ENCODE measurements at places on chromosomes 2 and 18.

DNA sequence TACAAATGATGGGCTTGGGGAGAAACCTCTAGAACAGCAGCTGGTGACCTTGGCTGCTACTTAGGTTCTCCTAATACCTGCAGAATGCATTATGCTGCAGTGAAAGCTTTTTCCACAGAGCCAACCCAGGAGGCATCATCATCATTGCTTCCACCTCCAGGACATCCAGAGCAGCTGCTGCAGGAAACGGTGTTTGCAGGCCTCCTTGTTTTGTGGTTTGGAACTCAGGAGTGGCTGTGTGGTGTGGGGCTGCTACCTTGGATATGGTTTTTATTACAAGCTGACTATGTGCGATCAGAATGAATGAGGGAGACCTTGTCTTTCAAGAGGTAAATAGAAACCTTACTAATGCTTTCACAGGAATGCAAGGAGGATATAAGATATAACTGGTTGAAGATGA is 82.9 kb upstream of the MCFD2 start:
- no peak for DNase-seq

- DNase-seq, result no peak
These were observed 38.4 kb downstream of the SPC25 start for GRCh38 chr2:168851674-168852320.

DNA sequence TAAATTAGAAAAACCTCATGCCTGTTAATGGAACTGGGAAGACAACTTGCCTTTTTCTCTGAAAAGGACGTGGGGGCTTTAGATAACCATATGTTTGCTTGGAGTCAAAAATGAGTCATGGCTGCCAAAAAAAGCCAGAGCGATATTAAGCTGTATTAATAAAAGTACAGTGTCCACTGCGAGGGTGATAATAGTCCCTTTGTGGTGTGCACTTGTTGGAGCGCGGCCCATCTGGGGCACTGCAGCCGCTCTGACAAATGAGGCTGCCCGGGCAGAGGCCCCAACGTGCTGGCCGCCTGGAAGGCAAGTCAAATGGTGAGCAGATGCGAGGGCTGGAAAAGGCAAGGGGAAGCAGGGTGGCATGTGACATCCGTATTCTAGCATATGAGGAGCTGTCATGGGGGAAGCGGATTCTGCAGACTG is 103.3 kb upstream of the NCK2 start:
- DNase-seq, result no peak

GRCh38 chr2:45131587-45131986 is 122.3 kb upstream of the SIX2 start:
- no peak for DNase-seq

All from stimulated activated CD8-positive, alpha-beta memory T cell treated with anti-CD3 and anti-CD28 coated beads, Interleukin-7, amount 100 ng/mL, for 1 hour (primary cell).